ENCODE measurements at places on chromosomes 5 and 9.

DNA sequence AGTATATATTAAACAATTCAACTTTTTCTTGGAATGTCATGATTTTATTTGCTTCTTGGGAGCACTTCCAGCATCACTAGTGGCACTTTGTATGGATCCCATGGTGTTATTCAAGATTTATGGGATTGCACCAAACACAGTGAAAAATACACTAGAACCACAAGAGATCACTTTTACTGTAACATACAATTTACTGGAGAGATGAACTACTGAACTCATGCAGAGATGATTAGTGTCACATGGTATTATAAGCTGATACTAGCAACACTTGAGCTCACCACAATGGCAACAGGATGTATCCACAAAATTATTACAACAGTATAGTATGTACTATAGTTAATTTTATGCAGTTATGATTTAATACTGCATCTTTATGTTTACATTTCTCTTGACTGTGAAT, 16.3 kb upstream of the SLC36A2 start:
- DNase-seq: no peak

GRCh38 chr5:90861843-90862586, 303.4 kb downstream of the ADGRV1 start:
- no peak for DNase-seq

DNA sequence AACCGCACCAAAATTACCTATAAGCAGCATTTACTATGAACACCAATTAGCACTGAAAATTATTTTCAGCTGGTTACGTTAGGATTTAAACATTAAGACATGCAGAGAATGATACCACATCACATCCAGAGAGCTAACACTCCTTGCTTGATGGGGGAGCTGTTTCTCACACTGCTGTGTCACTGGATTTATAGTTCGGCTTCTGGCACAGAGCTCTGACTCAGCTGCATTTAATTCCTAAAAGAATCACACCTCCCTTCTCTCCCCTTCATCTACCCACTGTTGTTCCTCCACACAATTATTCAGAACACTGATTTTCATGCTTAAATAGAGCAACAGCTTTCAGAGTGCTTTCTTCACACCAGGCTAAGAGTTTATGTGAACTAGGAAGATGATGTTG, 82.6 kb upstream of the SV2C start:
- DNase-seq: no peak

GRCh38 chr5:118789366-118789765, 199.0 kb downstream of the DTWD2 start:
- DNase-seq: no peak

- DNase-seq: no peak
These were observed 1.4 kb downstream of the BARX1 start for GRCh38 chr9:93953496-93954433.

DNA sequence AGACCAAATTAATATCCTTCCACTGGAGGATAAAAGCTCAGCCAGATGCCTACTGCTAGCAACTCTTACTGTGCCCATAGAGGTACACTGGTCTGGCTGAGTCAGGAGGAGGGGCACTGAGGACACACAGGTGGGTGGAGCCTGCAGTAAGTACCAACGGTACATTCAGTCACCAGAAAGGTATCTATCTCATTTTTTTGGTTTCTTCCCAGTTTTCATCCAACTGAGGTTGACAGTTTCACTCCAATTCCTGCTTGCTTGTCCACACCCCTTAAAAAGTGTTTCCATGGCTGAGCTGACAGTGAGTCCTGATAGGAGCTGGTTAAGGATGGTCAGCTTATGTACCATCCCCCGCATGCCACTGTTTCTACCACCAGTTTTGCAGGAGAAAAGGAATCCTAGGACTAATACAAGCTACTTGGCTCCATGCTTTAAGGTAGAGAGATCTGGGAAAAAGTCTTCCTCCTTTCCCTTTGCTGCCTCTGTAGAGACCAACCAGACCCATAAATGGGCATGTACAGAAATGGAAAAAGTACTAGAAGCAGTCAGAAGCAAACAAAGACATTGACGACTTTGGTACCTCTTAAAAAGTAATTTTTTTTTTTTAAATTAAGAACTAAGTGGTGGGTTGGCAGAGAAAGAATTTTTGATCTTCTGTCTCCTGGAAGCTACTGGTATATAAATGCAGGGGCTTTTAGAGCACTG, 3.2 kb downstream of the ELL2 start:
- DNase-seq: peak; percentile 44

- DNase-seq: no peak
These were observed 237.1 kb upstream of the NMUR2 start for GRCh38 chr5:152641970-152642805.

DNA sequence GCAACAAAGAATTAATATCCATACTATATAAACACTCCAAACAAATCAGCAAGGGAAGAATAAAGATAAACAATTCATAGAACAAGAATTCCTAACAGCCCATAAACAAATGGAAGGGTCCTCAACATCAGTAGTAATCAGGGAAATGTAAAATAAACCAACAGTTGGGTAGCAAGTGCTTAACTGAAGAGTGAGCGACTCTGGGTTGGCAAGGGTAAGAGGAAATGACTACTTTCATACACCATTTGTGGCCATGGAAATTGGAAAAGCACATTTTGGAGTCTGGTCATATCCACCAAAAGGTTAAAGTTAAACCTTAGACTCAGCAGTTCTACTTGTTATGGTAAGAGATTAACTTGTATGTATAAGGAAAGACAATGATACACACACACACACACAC, 17.4 kb upstream of the RORB start:
- no peak for DNase-seq

DNA sequence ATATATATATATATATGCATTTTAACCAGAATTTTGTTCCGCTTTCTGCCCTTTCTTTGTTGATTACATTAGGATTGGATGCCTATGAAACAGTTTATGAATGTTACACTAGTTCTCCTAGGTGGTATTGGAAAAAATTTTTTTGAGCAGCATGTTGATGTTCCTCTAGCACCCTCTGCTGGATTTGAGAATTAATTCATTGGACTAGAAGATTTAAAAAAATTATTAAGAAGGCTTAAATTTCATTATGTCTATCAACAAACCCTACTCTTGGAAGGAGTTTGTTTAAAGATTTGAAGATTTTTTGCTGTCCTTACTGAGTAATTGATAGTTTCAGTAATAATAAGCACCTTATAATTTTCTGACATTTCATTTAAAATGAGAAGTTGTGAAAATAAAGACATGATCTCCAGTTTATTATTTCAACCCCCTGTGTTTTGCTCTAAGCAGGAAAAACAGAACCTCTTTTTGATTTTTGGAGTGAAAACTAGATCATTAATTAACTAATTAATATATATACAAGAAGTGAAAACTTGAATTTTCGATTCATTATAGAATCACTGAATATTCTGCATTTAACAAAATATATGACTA, 89.6 kb downstream of the CCDC171 start:
- peak; percentile 43 for DNase-seq

GRCh38 chr5:25970906-25971489, 1067.4 kb downstream of the CDH9 start:
- DNase-seq: no peak

DNA sequence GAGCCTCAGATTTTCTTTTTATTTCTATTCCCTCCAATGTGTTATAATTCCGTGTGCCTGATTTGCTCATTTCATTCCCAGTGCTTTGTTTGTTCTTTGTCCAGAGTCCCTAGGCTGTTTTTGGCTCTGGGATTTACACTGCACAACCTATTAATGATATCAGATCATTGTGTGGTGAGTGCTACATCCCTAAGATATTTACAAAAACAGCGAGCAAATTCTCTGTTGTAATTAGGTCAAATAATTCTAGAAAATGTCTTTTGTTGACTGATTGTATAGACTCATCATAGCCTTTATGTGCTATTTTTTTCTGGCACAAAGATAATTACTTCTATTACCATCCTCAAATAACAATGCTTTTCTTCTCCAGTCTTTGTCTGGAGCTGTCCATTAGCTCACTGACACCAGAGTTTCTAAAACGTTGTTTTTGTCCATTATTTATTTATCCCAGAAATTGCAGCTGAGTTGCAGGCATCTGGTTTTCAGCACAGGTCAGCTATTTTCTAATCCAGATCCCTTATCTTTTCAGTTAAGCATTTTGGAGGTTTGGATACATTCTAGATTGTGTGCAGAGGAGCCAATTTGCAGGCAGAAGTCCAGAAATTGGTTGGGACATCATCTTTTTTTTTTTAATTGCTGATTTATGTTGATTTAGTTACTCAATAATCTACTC, 379.9 kb upstream of the DMAC1 start:
- no peak for DNase-seq

GRCh38 chr9:83930881-83931280, 9.6 kb upstream of the KIF27 start:
- DNase-seq: no peak

GRCh38 chr9:129938291-129938979, 103.2 kb downstream of the USP20 start:
- DNase-seq: peak; percentile 17

DNA sequence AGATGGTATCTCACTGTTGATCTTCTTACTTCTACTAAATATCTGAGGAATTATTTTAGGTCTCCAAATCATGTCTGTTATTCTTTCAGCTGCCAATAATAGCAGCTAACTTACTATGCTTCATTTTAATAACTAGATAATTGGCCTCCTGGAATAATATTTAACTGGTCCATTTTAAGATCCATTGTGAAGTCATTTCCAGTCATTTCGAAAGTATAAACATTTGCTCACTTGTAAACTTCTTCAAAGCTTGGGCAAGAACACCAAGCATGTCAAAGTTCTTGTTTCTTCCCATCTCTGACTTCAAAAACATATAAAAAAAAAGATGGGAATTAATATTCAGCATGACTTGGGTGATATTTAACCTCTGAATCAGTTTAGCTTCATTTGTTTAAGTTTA, 61.4 kb upstream of the MRPS30 start:
- DNase-seq: no peak

GRCh38 chr9:86045654-86046053, 53.7 kb downstream of the GOLM1 start:
- no peak for DNase-seq

DNA sequence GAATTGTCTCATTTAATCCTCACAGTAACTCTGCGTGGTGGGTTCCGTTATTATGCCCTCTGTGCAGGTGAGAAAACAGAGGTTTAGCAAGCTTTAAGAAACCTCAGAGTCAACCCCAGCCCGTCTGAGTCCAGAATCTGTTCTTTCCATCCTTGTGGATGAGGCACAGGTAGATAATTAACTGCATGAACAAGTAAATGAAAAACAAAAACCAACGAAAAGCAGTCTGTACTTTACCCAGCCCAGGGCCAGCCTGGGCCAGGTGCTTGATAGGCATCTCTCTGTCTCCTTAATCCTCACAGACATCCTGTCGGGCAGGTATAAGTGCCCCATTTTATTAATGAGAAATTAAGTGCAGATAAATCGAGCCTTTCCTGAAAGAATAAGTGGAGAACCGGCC, 25.3 kb upstream of the CXCL14 start:
- no peak for DNase-seq

- peak; percentile 79 for DNase-seq
These were observed 197.6 kb downstream of the DRD1 start for GRCh38 chr5:175246242-175246888.

DNA sequence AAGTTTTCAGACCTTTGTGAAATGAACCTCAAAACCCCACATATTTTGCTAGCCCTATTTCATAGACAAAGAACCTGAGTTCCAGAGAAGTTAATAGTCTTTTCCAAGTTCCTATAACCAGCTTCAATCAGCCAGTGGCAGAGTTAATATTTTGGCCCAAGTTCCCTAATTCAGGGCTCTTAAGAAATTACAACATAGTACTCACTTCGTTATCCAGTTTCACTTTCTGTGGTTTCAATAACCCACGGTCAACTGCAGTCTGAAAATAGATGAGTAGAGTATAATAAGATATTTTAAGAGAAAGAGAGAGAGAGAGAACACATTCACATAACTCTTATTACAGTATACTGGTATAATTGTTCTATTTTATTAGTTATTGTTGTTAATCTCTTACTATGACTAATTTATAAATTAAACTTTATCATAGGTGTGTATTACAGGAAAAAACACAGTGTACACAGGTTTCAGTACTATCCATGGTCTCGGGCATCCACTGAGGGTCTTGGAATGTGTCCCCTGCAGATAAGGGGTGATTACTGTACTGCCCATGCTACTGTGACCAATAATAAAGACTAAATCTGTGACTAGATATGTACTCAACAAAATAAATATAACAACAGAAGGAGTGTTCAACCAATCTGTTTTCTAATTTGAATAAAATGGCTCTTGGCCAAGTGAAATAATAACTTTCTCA, 9.3 kb upstream of the MYOT start:
- DNase-seq: peak; percentile 5

DNA sequence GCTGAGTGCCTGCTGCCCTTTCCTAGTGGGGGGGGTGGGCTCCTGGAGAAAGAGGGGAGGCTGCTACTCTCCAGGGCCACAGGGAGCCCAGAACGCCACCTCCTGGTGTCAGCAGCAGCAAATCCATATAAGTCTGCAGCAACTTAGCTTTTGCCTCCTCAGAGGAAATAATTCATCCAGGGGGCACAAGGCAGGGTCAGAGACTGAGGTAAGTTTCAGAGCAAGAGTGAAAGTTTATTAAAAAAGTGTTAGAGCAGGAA, 4.0 kb upstream of the CLPTM1L start:
- no peak for DNase-seq

- DNase-seq: no peak
These were observed 62.2 kb upstream of the GNE start for GRCh38 chr9:36320466-36320865.

GRCh38 chr9:127923046-127923445, 6.2 kb upstream of the ST6GALNAC4 start:
- no peak for DNase-seq

DNA sequence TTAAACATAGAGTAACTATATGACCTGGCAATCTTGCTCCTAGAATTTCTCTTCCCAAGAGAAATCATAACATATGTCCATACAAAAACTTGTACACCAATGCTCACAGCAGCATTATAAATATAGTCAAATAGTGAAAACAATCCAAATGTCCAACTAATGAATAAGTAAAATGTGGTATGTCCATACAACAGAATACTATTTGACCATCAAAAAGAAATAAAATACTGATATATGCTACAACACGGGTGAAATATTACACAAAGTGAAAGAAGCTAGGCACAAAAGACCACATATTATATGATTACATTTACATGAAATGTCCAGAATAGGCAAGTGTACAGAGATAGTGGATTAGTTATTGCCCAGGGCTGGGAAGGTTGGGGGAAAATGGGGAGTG, 41.4 kb downstream of the PSMB7 start:
- no peak for DNase-seq

GRCh38 chr5:72681781-72682180, 134.7 kb upstream of the TNPO1 start:
- no peak for DNase-seq

Data from HCEC 1CT (cell line).